Activated B cell treated with CpG ODN at 0.5 μM for 24 hours (primary cell): ENCODE measurements at places on chromosomes 5 and 9. TPM values are rescaled to one million over a fixed set of nuclear protein-coding genes. Genes with fewer than 3 reads are reported as not detected.

LPAR1 gene
- not detected in 2 replicates for total RNA-seq

GPR21 gene
- 0.95 and 1.6 TPM in 2 replicates for total RNA-seq

DNA sequence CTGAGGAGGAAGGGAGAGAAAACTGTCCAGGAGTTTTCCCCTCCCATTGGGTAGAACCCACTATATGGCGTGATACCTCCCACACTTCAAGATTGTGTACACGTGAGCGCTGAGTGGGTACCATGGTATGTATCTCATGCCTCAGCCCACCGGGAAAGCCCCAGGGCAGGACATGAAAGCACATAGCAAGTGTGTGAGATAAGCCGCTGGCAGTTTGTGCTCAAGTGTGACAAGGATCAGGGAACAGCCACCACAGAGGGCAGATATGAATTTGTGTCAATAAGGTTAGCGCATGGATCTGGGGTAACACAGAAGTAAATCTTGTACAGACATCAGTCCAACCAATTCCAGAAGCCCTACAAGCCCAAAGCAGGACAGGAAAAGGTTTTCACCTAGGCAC is 42.6 kb upstream of the NAA35 start:
- DNase-seq, result no peak

- no peak for DNase-seq
These were observed 140.5 kb downstream of the IRX2 start for GRCh38 chr5:2610986-2611385.

DNA sequence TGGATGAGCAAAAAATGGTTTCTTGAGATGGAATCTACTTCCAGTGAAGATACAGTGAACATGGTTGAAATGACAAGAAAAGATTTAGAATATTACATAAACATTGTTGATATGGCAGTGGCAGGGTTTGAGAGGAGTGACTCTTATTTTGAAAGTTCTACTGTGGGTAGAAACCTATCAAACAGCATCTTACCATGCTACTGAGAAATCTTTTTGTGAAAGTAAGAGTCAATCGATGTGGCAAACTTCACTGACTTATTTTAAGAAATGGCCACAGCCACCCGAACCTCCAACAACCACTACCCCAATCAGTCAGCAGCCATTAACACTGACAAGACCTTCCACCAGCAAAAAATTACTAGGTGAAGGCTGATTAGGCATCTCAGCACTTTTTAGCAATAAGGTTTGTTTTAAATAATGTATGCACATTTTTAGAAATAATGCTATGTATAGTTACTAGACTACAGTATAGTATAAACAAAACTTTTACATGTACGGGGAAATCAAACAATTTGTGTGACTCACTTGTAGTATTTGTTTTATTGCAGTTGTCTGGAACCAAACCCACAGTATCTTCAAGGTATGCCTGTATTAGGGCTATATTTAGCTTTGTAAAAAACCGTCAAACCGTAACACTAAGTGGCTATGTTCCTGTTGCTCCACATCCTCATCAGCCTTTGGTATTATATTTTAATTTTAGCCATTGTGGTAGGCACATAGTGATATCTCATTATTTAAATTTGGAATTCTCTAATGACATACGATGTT is 30.6 kb upstream of the ADAMTS6 start:
- no peak for DNase-seq

DNA sequence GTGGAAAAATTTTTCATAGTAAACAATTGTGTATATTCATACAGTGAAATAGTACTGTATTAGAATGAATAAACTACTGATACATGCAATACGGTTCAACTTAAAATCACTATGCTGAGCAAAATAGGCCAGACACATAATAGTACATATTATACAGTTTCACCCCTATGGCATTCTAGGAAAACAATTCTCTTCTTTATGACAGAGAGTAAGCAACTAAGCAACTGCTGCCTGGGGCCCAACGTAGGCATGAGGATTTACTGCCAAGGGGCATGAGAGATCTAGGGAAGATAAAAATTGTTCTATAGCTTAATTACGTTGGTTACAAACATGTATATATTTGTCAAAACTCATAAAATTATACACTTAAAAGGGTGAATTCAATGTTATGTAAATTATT is 180.2 kb downstream of the DRD1 start:
- no peak for DNase-seq

DNA sequence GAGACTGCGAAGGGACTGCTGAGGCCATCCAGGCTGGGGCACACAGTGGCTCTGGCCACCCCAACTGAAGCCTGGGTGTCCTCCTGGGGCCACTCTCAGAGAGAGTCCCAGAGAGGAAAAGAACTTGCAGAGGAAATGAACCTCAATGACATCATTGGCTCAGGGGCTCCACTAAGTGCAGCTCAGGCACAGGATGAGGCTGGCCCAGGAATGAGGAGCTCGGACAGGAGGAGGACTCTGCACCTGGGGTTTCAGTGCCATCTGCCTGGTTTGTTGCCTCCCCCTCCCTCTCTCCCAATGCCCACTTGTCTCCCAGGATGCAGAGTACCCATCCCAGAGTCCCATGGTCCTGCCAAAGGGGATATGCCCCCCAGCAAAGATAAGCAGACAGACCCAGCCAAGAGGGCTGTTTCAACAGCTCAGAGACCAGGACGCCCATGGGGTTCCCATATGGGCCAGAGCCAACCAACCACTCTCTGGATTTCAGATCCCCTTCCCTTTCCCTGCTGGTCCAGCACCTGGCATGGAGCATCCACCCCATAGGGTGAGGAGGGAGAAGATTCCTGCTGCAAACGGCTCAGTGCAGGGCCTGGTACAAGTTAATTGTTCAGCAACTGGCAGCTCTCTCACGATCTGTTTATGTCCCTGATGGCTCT is 26.9 kb upstream of the OLFM1 start:
- peak; percentile 6 for DNase-seq

GRCh38 chr5:145463634-145464033 is 371.5 kb downstream of the PRELID2 start:
- DNase-seq, result no peak

DNA sequence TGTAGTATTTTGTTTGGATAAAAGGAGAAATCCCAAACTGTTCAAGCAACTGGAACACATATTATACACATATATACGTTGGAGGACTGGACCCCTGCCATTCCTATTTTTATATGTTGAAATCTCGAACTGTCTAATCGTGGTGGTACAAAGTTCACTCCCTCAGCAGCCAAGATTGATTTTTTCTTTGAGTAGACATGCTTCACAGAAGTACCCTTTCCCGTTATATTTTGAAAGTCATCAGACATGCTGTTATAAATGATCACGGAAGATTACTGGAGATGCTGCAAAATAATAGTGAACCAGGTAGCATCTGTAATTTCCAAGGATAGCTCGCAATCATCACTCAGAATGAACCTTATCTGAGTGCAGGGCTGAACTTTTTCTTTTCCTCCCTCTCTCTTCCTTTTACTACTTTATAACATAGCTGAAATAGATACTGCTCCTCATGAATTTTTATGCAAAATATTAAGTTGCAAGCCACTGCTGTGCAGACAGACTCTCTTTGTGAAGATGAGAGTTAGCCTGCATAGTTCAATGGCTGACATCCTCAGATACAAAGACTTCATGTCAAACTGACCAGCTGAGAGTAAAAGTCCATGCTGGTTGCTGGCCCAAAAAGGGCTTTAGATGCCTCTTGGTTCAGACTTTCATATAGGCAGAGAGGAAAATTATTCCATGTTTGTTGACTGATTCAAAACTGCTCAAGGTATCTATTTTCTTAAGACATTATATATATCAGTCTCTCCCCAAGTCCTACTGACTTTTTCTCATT is 451.9 kb downstream of the TMEM38B start:
- no peak for DNase-seq
